MV-4-11 (cell line): ENCODE measurements at places on chromosomes 2 and 18.

- peak; percentile 82 for DNase-seq
Observed at GRCh38 chr2:85999061-85999831, 106.4 kb downstream of the POLR1A start.

GRCh38 chr2:144426981-144427479, 92.9 kb downstream of the ZEB2 start:
- DNase-seq, result no peak

- DNase-seq, result peak; percentile 15
Observed at GRCh38 chr2:13550285-13551231, 833.8 kb downstream of the TRIB2 start.

DNA sequence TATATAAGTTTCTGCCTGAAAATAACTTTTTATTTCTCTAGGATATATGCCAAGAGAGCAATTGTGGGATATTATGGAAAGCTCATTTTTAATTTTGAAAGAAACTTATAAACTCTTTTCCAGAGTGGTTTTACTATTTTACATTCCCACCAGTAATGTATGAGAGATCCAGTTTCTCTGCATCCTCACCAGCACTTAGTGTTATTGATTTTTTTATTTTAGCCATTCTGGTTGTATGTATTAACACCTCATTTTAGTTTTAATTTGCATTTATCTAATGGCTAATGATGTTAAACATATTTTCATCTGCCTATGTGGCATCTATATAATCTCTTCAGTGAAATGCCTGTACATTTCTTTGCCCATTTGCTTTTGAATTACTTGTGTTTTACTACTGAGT, 597.7 kb upstream of the RAB6C start:
- DNase-seq, result no peak

DNA sequence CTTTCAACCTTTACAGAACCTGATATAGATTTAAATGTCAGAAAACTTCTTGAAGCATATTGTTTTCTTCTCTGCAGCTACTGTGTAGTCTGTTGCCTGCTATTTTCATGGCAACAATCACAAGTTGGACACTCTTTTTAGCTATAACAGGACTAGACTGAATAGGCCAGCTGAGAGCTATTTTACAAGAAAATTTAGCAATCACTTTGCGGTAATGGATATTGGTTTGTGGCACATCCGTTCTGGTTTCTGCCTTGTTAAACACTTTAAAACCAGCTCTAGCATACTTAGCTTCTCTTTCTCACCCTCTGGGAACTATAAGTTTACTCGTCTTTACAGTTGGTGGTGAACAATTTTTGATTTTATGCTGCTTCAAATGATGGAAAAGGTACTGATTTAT, 125.7 kb downstream of the MAP2 start:
- DNase-seq, result peak; percentile 85

DNA sequence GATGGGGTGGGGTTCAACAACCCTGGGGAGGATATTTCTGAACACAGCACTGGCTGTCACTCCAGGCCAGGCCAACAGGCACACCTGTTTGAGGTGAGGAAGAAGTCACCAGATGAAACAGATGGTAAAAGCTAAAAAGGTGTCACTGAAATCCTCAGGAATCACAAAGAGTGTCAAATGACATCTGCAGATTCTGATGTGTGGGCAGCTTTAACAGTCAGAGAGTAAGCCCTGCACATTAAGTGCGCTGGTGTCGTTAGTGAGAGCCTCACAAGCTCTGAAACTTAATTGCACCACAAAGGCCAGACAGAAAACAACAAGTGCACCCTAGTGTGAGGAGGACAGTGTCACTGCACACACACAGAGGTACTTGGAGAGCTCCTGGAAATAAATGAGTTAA, 13.6 kb downstream of the FLACC1 start:
- no peak for DNase-seq

DNA sequence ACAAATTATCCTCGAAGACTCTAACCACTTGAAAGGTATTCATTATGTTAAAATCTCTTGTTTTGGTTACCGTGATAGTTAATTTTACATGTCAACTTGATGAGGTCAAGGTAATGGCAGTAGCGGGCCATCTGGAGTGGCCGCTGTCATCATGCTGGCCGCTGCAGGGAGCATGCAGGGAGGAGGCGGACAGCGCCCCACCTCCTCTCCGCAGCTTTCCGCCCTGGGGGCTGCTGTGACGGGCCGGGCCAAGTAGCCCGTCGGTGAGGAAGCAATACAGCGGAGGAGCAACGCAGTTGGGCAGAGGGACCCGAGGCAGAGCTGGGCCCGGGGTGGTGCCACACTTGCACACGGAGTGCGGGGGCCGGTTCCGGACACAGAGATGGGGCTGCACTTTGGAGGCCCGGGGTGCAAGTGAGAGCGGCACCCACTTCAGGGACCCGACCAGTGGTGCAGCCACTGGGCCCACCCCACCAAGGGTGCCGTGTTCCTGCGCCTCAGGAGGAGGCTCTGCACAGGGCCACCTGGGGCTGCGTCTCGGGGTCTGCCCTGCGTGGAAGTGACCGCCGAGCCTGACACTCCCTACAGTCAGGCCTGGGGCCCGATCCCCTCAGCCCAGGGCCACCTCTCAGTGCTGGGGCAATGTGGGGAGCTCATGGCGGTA, 452.4 kb downstream of the LRATD1 start:
- no peak for DNase-seq
